ENCODE measurements at places on chromosomes 1 and 21.

DNA sequence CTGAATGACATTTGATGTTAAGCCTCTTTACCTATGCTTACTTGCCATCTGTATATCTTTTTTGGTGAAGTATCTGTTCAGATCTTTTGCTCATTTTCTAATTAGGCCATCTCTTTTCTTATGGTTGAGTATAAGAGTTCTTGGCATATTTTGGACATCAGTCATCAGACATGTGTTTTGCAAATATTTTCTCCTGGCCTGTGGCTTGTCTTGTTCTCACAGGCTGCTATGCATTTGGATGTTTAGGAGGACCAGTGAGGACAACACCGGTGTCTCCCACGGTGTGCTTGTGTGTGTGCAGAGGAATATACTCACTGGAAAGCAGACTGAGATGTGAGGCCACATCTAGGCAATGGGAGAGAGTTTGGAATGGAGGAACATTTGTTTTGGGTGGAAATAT, 87.1 kb upstream of the LYST start:
- no peak for DNase-seq

GRCh38 chr1:44002606-44003157, 11.3 kb downstream of the CCDC24 start:
- DNase-seq = no peak

DNA sequence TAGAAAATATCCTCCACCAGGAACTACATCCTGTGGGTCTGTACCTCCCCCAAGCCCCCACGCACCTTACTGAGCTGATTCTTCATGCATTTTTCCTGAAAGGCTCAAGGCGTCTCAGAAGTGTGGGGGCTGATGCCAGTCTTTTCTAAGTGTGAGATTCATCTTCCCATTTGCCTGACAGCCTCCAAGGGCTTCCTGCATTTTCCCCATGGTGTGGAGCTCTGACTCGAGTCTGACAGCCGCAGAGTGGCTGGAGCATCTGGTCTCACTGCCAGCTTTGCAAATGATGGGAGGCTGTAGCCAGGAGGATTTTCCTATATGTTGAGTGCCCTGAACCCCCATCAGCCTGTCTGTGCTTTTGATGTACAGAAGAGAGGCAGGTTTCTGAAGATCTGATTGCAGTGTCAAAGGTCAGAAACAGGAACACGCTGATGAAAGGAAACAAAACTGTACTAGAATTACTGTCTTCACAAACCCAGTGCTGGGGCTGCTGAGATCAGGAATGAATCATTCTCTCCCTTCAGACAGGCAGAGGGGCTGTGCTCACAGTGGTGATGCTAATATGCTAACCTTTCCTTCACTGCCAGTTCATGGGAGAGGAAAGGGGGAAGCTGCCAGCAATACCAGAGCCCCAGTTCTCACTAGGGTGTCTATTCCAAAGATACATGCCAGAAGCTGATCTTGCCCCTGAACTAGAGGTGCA, 201.5 kb upstream of the C1orf174 start:
- no peak for DNase-seq

DNA sequence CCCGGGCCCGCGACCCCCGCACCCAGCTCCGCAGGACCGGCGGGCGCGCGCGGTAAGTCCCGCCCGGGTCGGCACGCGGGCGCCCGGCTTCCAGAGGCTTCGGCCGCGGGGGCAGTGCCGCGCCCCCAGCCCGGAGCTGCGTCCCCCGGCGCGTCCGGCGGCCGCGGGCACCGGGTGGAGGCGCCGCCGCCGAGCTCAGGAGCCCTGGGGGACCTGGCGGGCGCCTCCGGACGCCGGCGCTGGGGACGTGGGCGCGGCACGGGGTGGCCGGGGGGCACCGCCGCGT, 227 bp downstream of the NBL1 start:
- DNase-seq = no peak

DNA sequence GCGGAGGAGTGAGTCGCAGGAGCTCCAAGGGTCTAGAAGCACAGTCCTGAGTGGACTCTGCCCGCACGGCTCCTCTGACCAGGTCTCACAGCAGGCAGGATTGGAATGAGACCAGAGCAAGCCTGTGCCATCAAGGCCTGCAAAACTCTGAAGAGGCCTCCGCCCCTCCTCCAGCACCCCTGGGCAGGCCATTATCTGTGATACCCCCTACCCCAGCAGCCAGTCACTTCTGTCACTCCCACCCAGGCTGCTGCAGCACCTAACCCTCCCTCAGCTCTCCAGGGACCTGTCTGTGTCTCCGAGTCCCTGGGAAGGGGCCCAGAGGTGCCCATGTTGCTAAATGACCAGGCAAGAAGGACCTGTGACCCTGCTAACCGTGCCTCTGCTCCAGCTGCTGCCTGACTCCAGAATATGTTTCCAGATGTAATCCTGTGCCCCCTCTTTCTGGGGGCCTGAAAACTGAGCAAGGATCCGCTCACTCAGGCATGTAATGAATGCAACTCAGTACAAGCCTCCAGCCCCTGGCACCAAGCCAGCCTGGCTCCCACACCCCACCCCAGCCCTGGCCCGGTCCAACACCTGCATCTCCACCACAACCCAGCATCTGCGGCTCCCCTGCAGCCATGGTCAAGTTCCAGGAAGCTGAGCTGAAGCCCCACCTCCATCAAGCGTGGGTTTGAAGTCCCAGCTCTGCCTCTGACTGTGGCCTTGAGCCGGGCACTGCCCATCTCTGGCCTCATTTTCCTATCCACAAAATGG, 22.1 kb upstream of the COL16A1 start:
- DNase-seq = no peak

GRCh38 chr21:19810779-19811178, 1187.4 kb upstream of the NCAM2 start:
- DNase-seq = no peak

DNA sequence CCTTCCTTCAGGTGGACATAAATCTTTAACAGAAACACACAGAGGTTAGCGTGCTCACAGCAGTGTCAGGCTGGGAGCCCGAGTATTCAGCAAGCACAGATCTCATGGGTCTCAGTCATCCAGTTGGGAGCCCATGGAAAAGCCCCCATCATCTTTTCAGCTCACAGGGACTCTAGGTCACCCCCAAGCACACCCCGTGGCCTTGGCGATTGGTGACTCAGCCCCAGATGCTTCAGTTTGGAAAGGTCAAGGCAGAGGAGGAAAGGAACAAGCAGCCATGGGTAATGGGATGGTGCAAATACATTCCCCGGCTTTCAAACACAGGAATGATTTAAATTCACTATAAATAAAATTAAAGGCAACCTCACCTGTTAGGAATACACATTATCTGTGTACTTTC, 88.9 kb downstream of the PGBD5 start:
- no peak for DNase-seq

- no peak for DNase-seq
Measured at GRCh38 chr1:209593747-209594146, 10.2 kb downstream of the CAMK1G start.

DNA sequence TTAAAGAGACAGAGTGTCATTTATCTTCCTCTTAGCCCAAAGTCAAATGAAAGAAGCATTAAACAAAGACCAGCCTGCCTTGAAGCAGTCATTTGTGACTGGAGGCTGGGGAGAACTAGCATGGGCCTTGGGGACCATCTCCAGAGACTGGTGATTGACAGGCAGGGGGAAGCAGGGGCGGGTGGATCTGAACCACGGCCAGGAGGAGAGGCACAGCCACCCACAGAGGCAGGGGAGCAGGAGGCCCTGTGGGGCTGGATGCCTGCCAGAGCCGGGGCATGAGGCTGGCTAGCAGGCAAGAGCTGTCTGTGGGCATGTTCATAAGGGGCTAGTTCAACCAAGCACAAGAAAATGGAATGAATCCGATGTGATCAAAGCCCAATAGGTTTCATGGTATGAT, 73.9 kb downstream of the PLXNA2 start:
- DNase-seq = no peak

- DNase-seq = no peak
Measured at GRCh38 chr1:7680207-7680954, 90.7 kb upstream of the VAMP3 start.

DNA sequence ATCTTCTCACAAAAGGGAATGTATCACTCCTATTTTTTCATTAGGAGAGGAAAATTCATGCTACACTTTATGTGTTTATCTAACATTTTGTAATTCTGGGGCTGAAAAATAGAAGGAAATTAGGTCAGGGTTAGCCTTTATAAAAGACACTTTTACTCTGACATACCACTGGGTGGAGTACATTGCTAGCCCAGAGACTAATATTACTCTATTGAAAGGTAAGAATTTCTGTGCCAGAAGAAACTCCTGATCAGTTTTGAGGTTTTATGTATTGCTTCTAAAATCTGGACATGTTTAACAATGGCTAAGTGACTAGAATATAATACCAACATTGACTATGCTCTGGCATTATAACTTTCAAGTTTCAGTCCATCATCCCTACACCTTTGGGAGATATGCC, 724.6 kb downstream of the USP25 start:
- no peak for DNase-seq

DNA sequence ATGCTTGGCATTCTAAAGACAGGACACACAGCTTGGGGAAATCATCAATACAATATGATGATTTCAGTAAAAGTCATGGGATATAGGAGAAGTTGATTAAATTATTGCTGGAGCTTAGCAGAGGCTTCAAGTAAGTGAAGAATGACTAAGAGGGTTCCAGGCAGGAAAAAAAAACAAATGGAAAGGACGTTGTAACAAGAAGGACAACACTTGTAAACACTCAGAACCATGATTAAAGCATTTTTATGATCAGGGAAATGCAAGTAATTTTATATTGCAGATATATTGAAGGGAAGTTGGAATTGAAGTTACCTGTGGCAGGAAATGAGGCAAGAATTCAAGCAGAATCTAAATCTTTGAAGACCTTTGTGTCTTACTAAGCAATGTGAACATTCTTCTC, 602.7 kb upstream of the NEGR1 start:
- no peak for DNase-seq

DNA sequence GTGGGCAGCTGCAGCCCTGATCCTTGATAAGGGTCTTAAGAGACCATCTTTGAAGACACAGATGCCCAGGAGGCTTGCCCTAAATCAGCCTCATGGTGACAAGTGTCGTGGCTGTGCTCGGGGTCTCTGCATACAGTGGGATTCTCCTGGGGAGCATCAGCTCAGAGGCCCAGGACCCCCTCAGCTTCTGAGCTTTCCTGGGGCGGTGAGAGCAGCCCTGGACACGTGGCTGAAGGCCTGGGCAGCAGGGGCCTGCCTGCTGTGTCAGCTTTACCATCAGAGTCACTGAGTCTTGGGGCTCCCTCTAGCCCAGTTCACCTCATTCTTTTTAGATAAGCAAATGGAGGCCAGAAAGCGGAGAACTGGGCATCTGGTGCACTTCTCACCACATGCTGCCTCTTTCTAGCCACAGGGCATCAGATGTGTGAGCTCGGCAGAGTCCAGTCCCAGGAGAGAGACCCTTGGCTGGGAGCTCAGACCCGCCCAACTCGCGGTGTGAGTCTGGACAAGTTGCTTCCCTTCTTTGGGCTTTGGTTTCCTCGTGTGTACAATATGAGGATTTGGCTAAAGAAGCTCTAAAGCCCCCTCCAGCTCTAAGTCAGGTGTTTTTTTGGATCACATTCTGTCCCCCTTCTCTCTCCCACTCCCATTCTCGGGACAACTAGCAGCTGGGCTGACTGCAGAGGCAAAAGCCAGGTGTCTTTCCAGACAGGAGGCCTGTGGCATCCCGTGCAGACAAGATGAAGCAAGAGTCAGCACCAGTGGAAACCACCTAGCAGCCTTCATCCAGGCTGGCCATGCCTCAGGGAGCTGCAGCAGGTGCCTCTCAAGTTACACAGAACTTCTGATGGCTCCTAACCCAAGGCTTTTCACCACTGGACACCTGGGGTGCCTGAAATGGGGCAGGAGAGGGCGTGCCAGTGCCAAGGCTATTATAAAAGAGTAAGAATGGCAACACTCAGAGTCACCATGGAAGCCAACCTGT, 119.1 kb downstream of the KCNN3 start:
- no peak for DNase-seq

DNA sequence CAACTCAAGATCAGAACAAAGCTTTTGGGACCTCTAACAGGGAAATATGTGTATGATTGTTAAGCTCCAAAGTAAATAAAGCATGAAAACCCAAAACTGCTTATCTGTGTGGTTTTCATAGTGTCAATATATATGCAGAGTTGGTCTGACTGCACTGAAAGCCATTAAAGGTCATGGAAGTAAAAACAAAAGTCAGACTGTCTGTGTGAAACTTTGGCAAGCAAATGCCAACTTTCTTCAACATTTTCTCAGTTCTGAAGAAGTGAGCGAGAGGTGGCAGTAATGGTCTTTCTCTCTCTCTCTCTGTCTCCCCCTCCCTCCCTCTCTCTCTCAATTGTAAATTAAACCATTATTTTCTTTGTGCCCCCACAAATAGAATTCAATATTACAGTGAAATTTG, 100.1 kb upstream of the S1PR1 start:
- DNase-seq = no peak

GRCh38 chr1:211723273-211723672, 47.9 kb upstream of the NEK2 start:
- DNase-seq = no peak

GRCh38 chr1:230249695-230250480, 176.2 kb downstream of the PGBD5 start:
- no peak for DNase-seq
